Stimulated activated CD8-positive, alpha-beta memory T cell treated with anti-CD3 and anti-CD28 coated beads, Interleukin-2, amount 100 ng/mL, for 48 hours (primary cell): ENCODE measurements at places on chromosomes 1 and 21.

DNA sequence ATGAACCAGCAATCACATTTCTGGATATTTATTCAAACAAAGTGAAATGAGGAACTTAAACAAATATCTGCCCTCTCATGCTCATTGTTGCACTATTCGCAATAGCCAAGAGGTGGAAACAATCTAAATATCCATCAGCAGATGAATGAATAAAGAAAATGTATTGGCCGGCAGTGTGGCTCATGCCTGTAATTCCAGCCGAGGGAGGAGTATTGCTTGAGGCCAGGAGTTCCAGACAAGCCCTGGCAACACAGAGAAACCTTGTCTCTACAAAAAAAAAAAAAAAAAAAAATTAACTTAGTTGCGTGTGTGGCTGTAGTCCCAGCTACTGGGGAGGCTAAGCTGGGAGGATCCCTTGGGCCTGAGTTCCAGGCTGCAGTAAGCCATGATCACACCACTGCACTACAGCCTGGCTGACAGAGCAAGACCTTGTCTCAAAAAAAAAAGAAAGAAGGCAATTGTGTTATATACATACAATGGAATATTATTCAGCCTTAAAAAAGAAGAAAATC, 191.4 kb downstream of the AKT3 start:
- no peak for DNase-seq

- DNase-seq: no peak
Observed at GRCh38 chr21:35232545-35233176, 183.6 kb upstream of the RUNX1 start.

GRCh38 chr1:58437623-58438022, 108.9 kb downstream of the OMA1 start:
- DNase-seq: no peak

DNA sequence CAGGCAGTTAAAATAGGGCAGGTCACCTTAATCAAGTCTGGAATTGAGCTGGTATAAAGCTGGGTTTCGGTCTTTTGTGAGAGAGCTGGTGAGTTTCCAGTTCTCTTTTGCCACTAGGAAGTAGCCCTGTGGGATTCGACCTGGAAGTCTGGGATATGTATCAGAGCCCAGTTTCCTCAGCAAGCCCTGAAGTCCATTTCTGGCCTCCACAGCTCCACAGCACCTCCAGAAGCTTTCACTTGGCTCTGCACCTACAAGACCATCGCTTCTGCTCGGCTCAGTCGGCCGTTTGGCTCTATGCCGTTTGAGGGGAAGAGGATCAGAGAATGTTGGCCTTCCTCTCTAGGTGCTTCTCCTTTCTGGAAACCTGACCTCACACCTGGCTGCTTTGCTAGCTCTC, 148.0 kb downstream of the GALNT2 start:
- DNase-seq: no peak

DNA sequence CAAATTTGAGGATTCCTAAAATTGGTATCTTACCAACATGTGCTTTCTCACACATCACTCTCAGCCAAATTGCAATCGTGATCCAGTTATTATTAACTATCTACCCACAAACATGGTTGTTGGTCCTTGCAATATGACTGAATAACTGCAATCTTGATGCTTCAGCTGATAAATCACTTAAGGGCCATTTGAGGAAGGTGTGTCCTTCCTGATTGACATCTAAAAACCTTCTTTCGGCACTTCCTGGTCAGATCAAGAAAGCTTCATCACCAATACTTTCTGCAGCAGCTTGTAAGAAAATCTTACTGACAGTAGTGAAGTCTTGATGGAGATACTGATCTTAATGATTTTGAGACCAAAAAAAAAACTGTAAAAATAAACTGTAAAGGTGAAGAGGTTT, 48.5 kb upstream of the KCTD3 start:
- DNase-seq: no peak

DNA sequence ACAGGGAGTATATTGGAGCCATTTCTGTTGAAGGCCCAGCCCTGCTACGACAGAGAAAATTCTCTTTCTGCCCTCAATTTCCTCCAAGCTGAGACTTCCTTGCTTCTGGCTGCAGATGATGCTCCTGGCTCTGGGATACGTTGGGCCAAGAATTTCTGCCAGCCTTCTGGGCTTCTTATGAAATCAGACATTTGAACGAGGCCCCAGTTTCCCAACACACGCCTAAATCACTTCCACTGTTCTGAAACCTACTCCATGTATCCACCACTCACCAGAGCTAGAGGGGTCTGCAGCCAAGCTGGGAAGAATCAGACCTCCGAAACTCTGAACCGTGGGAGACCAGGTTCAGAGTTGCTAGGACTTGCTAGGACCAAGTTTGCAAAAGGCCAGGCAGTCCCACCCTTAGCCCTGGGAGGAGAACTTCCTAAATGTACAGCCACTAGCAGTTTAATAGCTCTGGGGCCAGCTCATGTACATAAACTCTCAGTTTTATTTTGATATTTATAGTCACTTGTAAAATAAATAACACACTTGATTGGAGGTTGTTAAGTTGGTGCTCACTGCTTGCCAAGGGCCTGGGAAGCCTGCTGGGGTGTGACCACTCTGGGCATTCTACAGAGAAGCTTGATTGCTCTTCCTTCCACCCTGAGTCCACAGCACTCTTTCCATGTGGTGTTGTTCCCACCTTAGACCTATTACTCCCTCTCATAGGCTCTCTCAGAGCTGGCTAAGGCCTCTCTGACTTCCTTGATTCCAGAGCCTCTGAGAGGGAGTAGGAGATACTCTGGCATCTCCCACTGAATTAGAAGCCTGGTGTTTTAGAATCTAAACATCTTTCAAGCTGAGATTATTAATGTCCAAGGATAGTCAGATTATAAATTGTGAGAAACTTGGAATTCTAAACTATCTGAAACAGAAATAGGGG, 83.4 kb upstream of the TRABD2B start:
- no peak for DNase-seq

GRCh38 chr1:13465515-13465914, 48.3 kb downstream of the LRRC38 start:
- DNase-seq: no peak

DNA sequence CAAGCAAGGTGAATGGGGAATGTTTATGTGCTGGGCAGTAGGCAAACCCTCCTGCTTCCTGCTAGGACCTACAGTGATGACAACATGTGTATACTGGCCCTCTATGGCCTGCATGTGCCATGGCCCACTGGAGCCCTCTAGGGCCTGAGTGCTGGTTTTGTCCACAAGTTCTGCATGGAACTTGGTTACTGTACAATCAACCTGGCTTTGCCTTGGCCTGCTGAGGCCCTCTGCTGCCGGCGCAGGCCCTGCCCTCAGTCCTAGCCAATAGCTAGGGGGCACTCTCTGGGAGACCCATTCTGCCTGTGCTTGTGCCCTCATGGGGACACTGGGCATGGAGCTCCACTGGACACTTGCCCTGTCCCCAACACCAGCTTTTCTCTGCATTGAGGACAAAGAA, 138.6 kb upstream of the NGF start:
- no peak for DNase-seq

- no peak for DNase-seq
Observed at GRCh38 chr21:17542371-17543011, 29.6 kb downstream of the CXADR start.
